NCI-H2171 treated with DMSO at 0.1 percent for 48 hours (cell line): ENCODE measurements at places on chromosomes 12 and 14.
A peak's percentile ranks its signal among the peaks of the same experiment; 100 is the strongest.

DNA sequence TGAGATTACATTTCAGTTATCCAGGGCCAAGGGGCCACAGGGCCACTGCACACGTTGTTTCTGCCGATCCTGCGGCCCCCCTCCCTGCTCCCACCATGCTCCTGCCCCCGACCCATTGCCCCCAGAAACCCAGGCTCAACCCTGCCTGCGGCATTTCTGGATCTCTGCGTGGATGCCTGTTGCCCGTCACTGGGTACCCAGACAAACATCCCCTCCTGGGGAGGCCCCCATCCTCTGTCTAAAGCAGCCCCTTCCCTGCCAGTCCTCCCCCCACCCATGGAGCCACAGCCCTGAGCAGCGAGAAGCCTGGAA, 326.4 kb upstream of the SFSWAP start:
- DNase-seq: no peak

GRCh38 chr12:72272731-72273498, 745 bp downstream of the TRHDE start:
- DNase-seq: peak; percentile 68

DNA sequence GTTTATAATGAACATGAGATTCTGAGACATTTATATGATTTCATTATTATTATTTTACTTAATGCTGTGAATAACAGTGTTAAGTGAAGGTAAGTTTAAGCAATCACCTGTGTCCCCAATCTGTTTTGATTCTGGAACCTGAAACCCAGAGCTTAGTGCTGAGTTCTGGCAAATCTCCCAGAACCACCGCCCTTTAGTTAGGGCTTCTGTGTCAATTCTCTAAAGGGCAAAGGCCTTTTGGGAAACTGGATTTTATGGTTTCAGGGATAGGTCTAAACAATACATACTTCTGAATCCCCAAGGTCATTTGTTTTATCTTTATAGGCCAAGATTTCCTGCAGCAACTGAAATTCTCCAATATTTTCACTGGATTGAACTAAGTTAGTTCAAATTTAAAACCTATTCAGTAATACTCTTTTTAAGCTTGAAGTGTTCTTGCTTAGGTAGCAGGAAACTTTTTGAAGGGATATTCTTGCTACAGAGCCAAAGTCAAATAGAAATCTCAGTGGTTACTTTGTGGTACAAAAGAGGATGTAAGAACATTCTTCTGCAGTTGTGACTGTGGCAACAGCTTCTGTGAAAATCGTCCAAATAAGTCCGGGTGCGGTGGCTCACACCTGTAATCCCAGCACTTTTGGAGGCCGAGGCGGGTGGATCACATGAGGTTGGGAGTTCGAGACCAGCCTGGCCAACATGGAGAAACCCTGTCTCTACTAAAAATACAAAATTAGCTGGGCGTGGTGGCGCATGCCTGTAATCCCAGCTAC, 10.0 kb upstream of the PKP2 start:
- DNase-seq: peak; percentile 87

- peak; percentile 86 for DNase-seq
Measured at GRCh38 chr12:52650520-52651081, 1.4 kb downstream of the KRT2 start.

- DNase-seq: peak; percentile 90
Measured at GRCh38 chr14:50559990-50560930, at the start of gene ATL1. Gene ATL1 (plus strand): TSS chr14:50560145. CDS start chr14:50560266, 121 bp downstream.

DNA sequence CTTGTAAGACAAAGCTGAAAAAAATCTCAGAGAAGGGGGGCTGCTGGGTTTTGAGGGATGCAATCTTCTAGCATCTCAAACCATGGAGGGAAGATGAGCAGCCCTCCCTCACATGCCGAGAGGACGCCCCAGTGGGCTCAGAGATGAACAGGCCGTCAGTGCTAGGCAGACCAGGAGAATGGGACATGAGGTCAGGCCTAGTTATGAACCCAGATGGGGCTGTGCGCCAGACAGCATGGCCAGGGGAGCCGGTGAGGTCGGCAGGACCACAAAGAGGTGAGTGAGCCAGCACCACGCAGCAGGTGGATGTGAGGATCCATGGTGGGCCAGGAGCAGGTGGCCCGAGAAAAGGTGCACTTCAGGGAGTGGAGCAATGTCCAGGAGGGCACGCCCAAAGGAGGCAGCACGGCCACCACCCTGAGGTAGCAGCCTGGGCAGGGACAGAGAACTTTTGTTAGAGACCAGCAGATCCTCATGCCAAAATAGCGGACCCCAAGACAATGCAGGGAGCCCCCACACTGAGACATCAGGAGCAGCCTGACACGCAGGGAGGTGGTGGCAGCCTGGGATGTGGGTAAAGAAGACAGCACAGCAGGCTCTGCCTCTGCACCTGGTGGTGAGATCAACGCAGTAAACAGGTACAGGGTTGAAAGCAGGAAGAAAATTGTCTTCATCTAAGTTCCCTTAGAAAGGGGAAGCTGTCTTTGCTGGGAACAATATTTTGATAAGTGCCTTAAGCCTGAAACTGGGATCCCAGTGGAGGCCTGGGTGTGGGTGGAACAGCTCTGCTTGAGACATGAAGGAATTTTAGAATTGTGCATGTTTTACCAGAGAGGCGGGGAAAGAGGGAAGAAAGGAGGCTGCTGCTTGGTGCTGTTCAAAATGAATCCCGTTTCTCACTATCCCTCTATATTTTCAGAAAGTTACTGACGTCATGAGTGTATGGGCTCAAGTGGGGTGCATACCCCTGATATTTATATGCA, 17.8 kb upstream of the MCRS1 start:
- no peak for DNase-seq

- no peak for DNase-seq
Measured at GRCh38 chr12:19657118-19657731, 217.9 kb downstream of the AEBP2 start.

DNA sequence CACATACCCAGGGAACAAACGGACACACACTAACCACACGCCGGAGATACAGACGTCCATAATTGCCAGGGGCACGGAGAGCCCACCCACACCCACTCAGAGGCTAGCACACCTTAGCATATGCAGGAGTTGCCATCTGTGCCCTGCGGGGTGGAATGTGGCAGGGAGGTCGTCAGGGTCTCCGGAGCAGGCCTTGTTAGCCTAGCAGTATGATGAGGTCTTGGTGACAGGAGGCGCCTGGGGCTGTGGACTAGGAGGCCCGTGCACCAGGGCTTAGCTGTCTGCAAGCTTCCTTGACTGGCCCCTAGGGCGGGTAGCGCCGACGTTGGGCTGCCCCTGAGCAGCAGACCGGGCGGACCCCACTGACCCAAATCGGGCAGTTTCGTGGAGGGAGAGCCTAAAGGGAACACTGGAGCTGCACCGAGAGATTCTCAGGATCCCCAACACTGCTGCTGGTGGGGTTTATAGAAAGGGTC, 10.0 kb downstream of the STAC3 start:
- peak; percentile 75 for DNase-seq

- no peak for DNase-seq
Measured at GRCh38 chr12:53193040-53193439, 12.3 kb upstream of the CSAD start.

GRCh38 chr14:101969481-101969880, 5.1 kb downstream of the DYNC1H1 start:
- DNase-seq: no peak

GRCh38 chr12:131260954-131261353, 307.2 kb downstream of the ADGRD1 start:
- DNase-seq: no peak

GRCh38 chr14:32933629-32934072, 5.0 kb upstream of the NPAS3 start:
- no peak for DNase-seq

DNA sequence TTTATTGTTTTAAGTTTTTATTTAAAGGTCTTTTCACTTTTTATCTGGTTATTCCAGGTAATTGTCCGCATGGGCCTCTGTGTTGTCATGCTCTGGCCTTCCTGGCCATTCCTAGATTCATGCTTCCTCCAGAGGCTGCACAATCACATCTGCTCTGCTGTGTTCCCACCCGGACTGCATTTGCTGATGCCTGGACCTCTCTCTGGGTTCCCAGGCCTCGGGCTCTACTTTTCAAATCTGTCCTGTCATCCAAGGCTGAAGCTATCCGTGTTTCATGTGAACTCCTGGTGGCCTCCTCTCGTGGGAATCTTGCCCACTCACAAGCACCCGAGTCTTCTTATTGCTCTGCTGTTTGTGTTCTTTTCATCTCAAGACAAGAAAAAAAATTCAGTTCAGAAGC, 16.1 kb upstream of the VDR start:
- DNase-seq: no peak

GRCh38 chr12:91980389-91980821, 165.2 kb downstream of the BTG1 start:
- no peak for DNase-seq

GRCh38 chr12:131943389-131943788, 6.4 kb upstream of the EP400 start:
- no peak for DNase-seq

- no peak for DNase-seq
Measured at GRCh38 chr12:90100579-90100978, 391.9 kb upstream of the ATP2B1 start.

GRCh38 chr12:130922511-130922953, 31.2 kb upstream of the ADGRD1 start:
- DNase-seq: no peak

DNA sequence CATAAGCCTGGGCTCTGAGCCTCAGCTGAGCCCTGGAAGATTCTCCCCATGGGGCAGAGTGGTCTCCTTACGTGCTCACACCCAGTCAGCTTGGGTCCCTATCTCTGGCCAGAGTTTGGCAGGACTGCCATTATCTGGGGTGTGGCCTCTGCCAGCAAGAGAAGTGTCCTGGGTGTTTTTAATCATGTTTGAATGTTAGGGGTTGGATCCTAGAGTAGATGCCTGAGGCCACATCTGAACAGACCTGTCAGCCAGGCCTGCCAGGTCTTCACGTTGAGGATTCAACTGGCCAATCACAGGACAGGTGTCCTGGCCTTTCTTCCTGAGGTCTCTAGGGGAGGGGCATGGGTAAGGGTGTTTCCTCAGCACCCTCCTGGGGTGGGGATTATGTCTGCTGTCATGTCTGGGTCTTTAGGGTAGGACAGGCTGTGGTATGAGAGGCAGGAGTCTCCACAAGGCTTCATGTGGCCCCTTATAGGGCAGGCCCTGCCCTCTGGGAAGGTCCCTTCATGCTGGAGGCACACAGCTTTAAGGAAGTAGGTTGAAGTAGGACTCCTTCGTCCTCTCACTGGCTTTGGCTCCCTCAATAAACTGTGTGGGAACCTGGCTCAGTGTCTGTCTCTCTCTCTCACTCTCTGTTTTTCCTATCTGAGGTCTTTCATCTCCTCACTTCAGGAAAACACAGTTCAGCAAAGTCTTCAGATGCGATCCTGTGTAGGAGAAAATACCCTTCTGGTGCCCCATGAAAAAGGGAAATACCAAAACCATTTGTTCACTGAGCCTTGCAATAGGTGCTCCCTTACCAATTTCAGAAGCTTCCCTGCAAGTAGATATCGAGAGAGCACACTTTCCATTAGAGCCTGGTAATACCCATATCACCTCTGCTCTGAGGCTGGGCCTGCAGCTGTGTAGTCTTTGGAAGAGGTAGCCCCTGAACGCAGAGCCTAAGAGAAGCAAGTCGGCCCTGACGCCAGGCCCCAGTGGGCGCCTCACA, 6.7 kb upstream of the FITM1 start:
- DNase-seq: no peak

- peak; percentile 56 for DNase-seq
Measured at GRCh38 chr12:91361864-91362263, 179.2 kb upstream of the DCN start.

- DNase-seq: peak; percentile 1
Measured at GRCh38 chr12:33427071-33427470, 12.5 kb downstream of the SYT10 start.

- DNase-seq: no peak
Measured at GRCh38 chr12:67909091-67909531, 80.1 kb upstream of the IFNG-AS1 start.

GRCh38 chr12:60100160-60100559, 504.3 kb downstream of the SLC16A7 start:
- DNase-seq: no peak

DNA sequence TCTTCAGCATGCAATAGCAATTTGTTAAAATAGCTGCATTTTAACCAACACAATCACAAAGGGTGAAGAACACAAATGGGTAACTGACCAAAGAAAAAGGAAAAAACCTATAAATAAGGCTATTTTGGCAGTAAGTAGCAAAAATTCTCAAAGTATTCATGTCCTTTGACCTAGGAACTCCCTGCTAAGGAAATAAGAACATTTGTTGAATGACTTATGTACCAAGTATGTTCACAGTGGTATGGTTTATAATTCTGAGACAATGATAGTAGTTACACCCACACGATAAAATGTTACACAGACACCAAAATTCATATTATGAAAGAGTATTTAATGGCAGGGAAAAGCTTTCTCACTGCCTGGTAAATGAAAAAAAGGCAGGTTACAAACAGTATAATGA, 16.9 kb downstream of the CCDC88C start:
- no peak for DNase-seq

GRCh38 chr14:26395726-26396125, 202.1 kb downstream of the NOVA1 start:
- DNase-seq: no peak

- DNase-seq: no peak
Measured at GRCh38 chr12:108119126-108119973, 9.7 kb upstream of the WSCD2 start.

- no peak for DNase-seq
Measured at GRCh38 chr12:59803735-59804134, 207.9 kb downstream of the SLC16A7 start.

GRCh38 chr14:30142216-30142615, 214.6 kb upstream of the PRKD1 start:
- DNase-seq: no peak

DNA sequence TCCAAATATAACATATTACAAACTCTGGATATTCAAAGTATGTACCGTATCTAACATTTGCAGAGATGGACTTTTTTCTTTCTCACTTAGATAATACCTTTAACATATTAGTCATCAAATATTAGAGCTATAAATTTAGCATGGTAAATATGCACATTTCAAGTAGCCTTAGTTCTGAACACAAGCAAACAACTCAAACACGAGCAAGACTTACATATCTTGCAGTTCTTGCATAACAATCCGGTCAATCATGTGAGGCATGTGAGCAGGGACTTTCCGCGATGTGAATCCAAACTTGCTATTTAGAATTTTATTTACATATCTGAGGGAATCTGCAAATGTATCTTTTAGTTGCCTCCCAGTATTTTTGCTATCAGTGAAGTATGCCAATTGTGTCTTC, 22.1 kb upstream of the SYCP3 start:
- no peak for DNase-seq
